Neuronal stem cell (in vitro differentiated cells): ENCODE measurements at places on chromosomes 1 and 21.

- no peak for DNase-seq
- peaks cover 35% of the 10 kb centered on the region for H3K4me1 ChIP-seq
- H3K4me3 ChIP-seq: no peak overlapping the region
- H3K27ac ChIP-seq: no peak overlapping the region
- H3K36me3 ChIP-seq: peaks cover 40% of the 10 kb centered on the region
These were observed 16.2 kb downstream of the LRRC8D start for GRCh38 chr1:89837036-89837481.

DNA sequence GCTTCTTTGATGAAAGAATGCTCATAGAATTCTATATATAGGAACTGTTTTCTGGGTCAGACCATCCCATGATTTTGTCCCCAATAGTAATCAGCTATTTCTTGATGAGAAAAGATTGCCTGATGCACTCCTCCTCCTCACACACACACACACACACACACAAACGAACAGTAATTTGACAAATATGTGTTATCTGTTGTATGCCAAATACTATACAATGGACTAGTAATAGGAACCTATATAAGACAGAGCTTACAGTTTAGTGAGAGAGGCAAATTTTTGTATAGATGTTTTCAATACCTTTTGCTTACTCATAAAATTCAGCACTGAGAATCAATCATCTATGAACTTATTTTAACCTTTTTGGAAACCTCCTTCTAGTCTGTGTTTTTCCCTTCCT, 76.8 kb downstream of the PLA2G4A start:
- H3K4me3 ChIP-seq: no peak overlapping the region
- no peaks in the 10 kb centered on the region for H3K4me1 ChIP-seq

GRCh38 chr1:6465461-6466005, 440 bp downstream of the TNFRSF25 start:
- peaks cover 3% of the 10 kb centered on the region for H3K4me1 ChIP-seq
- H3K36me3 ChIP-seq: peaks cover 64% of the 10 kb centered on the region
- no peak overlapping the region for H3K27ac ChIP-seq
- H3K4me3 ChIP-seq: no peak overlapping the region
- DNase-seq: no peak

GRCh38 chr1:114671011-114671938, 1.4 kb upstream of the DENND2C start:
- peaks cover 18% of the 10 kb centered on the region for H3K27me3 ChIP-seq
- H3K36me3 ChIP-seq: no peaks in the 10 kb centered on the region
- DNase-seq: no peak
- H3K4me1 ChIP-seq: no peaks in the 10 kb centered on the region
- H3K27ac ChIP-seq: no peak overlapping the region
- no peak overlapping the region for H3K4me3 ChIP-seq

DNA sequence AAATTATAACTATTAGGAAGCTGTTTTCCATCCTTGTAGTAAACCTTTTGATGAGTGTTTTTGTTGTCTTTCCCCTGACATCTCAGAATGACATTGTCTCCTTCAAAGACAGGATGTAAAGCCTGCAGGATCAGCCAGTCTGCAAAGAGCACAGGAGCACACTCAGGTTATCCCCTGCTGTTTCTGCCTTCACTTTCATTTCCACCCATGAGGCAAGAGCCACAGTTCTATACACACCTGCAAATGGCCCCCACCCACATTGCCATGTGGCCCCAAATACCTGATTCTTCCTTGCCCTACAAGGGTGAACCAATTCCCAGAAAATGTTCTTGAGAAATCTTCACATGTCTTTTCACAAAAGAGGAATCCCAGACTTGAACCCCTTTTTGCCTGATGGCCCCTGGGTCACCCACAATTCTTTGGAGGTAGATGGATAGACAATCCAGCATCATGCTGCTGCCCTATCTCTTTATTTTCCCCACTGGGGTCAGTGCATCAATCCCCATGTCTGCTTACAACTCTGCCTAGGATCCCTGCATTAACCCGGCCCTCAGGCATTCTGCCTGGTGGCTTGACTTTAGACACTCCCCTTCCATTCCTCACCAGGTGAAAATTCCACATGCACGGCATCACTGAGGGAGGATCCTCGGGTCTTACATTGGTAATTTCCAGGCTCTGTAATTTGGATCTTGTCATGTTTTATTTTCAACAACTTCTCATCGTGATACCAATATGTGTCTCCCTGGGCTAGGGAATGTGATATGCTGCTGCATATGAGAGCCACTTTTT, 2.6 kb downstream of the FCRL3 start:
- DNase-seq: no peak
- H3K36me3 ChIP-seq: no peaks in the 10 kb centered on the region
- H3K4me1 ChIP-seq: no peaks in the 10 kb centered on the region
- H3K4me3 ChIP-seq: no peak overlapping the region
- H3K27ac ChIP-seq: no peak overlapping the region

DNA sequence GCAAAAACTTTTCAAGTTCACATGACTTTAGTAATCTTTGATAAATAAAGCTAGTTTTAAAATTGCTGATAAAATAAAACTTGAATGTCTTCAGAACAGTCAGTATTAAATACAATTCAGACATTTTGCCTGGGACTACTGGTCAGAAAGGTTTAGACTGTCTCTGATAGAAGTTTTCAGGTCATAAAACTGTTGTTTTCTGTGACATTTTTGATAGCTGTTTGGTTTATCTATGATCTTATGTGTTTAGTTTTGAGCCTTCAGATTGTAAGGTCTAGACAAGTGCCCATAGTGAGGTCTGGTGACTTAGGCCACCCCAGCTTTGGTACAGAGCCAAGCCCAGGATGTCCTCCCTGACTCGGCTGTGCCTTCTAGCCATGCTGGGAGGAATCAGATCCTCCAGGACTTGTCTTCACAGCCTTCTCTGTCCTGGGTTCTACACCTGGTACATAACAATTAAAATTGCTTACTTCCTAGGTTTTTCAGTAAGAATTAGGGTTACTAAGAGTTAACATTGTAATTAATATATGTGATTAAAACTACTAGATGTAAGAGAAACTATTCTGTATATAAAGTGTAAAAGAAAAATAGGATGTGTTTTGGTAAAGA, 15.1 kb upstream of the DNAH14 start:
- no peaks in the 10 kb centered on the region for H3K27me3 ChIP-seq
- no peak overlapping the region for H3K27ac ChIP-seq

DNA sequence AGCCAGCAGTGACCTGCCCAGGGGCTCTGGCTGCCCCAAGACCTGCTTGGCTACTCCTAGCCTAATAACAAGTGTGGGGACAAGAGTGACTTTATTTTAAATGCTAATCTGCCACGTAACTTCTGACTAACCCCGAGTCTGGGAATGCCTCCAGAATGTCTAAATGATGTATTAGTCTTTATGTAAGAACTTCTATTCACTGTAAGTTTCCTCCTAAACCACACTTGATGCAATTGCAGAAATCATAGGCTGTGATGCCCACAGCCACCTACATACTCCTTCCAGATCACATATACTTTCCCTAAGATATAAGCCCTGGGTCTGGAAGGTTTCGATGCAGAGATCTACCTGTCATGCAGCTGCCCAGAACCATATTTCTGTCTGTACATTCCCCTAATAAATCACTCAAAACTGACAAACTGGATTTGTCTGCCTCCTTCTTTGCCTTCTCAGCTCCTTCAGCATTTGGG, 5.9 kb upstream of the VPS45 start:
- no peaks in the 10 kb centered on the region for H3K4me1 ChIP-seq
- DNase-seq: no peak
- no peaks in the 10 kb centered on the region for H3K36me3 ChIP-seq
- no peak overlapping the region for H3K27ac ChIP-seq

DNA sequence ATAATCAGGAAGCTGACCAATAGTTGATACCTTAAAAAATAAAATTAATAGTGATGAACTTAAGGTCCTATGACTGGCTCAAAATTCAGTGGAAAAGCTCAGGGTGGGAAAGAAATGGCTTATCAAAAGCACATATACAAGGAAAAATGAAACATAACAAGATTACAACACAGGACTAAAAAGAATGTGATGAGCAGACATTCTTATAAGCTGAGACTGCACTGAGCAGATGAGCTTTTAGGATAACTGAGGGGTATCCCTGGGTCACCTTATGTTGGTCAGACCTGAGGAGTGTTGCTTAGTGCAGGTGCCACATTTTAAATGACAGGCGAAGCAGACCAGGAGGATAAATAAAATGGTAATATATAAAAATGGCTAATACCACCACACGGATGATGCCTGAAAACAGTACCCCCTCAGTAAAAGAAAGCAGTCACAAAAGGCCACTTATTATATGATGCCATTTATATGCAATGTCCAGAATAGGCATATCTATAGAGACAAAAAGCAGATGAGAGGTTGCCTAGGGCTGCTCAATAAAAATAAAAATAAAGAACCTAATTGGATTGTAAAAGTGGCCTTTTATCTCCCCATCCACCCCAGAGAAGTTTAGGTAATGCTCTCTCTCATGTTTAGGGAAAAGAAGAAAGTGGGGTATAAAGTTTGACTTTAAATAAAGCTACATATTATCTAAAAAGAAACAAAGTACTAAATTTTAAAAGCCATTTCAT, 163.9 kb downstream of the SLC45A1 start:
- peaks cover 24% of the 10 kb centered on the region for H3K36me3 ChIP-seq
- no peak overlapping the region for H3K27ac ChIP-seq
- no peak overlapping the region for H3K4me3 ChIP-seq
- no peak for DNase-seq

DNA sequence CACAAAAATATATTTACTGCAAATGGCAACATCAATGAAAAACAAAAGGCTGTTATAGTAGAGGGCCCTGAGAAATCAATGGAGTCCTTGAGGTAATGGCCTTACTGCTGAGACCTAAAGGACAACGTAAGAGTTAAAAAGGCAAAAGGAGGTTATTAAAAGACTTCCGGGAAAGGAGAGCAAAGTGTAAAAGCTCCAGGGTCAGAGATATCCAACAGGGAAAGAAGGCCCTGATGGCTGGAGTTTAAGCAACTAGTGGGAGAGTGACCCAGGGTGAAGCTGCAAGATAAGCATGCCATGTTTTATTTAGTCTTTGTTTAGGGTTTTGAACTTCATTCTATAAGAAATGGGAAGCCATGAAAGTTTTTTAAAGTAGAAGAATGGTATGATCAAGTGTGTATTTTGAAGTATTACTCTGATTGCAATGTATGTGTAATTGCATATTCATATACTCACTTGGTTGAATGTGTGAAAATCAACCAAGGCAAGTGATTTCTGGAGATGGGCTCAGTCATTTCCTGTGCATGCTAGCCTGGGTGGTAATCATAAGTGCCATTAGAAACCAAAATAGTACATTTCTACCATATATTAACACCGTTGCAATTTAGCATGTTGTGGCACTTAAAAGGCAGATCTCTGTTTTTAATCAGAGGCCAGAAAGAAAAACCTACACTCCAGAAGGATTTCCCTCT, 5.3 kb upstream of the DPYD start:
- no peaks in the 10 kb centered on the region for H3K27me3 ChIP-seq
- DNase-seq: no peak
- no peak overlapping the region for H3K27ac ChIP-seq
- H3K36me3 ChIP-seq: no peaks in the 10 kb centered on the region

DNA sequence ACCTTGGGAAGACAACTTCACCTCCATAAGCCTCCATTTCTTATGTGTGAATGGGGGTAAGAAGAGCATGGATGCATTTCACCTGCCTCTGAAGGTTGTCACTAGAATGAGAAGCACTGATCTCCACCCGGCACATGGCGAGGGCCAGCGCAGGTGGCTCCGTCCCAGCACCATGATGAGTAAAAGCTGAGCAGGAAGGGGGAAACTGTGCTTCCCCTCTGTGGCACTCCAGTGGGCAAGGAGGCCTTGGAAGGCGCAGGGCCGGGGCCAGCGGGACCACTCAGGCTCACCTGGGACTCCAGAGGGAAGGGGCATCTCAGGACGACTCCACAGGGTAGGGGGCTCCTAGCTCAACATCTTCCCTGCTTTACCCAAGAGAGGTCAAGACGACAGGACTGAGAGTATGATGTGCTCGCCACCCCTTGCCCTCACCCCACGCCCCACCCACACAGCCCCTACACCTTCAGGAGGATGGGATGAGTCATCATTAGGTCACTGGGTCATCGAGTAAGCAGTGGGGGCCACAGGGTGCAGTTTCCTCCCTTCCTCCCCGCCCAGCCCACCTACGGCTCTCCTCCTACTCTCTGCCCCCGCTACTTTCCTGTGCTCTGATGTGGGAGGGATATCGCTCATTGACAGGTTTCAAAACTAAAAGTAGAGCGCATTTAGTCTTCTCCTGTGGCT, 112.1 kb downstream of the HIVEP3 start:
- DNase-seq: no peak
- no peaks in the 10 kb centered on the region for H3K36me3 ChIP-seq
- no peak overlapping the region for H3K27ac ChIP-seq
- no peak overlapping the region for H3K4me3 ChIP-seq
- no peaks in the 10 kb centered on the region for H3K4me1 ChIP-seq

- no peak overlapping the region for H3K4me3 ChIP-seq
- H3K27ac ChIP-seq: no peak overlapping the region
- no peaks in the 10 kb centered on the region for H3K4me1 ChIP-seq
- H3K27me3 ChIP-seq: no peaks in the 10 kb centered on the region
- H3K36me3 ChIP-seq: no peaks in the 10 kb centered on the region
These were observed 346.6 kb downstream of the ZNF326 start for GRCh38 chr1:90341516-90341915.

GRCh38 chr1:165644064-165644735, 13.2 kb downstream of the MGST3 start:
- H3K27me3 ChIP-seq: no peaks in the 10 kb centered on the region
- DNase-seq: no peak
- no peaks in the 10 kb centered on the region for H3K4me1 ChIP-seq

DNA sequence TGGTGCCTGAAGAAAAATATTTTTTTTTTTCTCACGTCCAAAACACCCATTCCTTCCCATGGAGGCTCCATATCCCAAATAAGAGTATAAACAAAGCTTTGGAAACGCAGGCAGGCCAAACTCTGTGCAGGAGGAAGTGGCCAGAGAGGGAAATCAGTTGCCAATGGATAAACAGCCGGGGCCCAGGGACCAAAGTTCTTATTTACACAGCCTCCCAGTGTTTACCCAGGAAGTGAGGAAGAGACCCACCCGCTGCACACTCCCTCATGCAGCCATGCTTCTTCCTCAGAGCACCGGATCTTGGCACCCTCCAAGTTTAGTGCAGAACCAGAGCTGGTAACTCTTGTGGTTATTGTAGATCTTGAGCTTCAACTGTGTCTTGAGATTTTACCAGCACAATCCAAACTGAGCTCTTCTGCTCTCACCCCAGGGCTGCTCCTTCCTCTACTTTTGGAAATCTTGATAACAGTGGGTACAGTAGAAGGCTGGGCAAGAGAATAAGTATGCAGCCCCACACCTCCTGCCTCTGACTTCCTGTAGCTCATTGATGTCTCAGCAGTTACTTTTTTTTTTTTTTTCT, 14.2 kb downstream of the MARCKSL1 start:
- H3K4me3 ChIP-seq: no peak overlapping the region
- no peaks in the 10 kb centered on the region for H3K4me1 ChIP-seq
- DNase-seq: no peak
- peaks cover 5% of the 10 kb centered on the region for H3K36me3 ChIP-seq
- no peak overlapping the region for H3K27ac ChIP-seq

DNA sequence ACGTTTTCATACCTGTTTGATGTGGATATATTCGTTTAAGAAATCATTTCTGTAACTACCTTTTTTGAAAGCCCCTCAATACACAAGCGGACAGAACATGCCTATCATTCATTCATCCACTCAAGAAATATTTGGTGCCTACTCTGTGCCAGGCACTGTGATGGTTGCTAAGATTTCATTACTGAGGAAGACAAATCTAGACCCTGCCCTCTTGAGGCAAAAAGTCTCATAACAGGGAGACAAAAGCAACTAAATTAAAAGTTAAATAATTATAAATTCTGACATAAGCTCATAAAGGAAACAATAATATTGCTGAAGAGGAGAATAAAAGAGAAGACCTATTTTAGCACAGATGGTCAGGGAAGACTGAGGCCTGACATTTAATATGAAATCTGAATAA, 203.5 kb upstream of the ZNHIT6 start:
- H3K27ac ChIP-seq: no peak overlapping the region
- H3K27me3 ChIP-seq: no peaks in the 10 kb centered on the region
- DNase-seq: no peak
- no peaks in the 10 kb centered on the region for H3K36me3 ChIP-seq
